AG04450 (cell line): ENCODE measurements at places on chromosomes 6 and 20. TPM values are rescaled to one million over a fixed set of nuclear protein-coding genes. Genes with fewer than 3 reads are reported as not detected.

Gene IER3
- polyA plus RNA-seq: 85.2 and 98.7 TPM in 2 replicates

DNA sequence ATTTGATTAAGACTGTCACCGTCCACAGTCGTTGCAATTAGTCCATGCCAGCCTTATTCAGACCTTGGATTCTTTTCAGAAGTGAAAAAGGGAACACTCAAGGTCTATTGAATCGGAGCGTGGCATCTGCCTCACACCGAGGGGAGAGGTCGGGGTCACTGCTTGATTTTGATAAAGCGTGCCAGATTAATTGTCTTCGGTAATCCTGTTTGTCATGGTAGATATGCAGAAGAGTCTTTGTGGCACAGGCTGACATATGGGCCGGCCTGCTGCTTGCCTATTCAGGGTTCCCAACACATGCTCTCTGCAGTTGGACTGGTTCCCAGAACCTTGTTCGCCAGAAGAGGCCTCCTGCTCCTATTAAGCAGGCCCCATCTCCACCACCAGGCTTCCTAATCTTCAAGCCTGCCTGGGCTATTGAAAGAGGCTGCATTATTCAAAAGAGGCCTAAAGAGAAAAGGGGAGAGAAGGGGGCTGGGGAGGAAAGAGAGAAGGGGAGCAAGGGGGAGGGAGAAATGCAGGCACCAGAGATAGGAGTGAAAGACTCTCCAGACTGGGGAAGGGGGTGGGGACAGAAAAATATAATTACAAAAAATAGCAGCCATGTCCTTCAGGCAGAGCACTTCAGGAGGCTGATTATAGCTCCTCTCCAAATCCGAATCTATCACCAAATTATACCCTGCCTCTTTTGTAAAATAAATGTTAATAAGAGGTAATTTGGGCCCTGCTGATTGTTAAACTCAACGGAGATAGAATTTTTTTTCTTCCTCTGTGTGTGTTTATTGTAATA is 611.3 kb downstream of the HDGFL1 start:
- DNase-seq: peak; percentile 74

Gene TAF4
- polyA plus RNA-seq: 2.6 and 2.7 TPM in 2 replicates

DNA sequence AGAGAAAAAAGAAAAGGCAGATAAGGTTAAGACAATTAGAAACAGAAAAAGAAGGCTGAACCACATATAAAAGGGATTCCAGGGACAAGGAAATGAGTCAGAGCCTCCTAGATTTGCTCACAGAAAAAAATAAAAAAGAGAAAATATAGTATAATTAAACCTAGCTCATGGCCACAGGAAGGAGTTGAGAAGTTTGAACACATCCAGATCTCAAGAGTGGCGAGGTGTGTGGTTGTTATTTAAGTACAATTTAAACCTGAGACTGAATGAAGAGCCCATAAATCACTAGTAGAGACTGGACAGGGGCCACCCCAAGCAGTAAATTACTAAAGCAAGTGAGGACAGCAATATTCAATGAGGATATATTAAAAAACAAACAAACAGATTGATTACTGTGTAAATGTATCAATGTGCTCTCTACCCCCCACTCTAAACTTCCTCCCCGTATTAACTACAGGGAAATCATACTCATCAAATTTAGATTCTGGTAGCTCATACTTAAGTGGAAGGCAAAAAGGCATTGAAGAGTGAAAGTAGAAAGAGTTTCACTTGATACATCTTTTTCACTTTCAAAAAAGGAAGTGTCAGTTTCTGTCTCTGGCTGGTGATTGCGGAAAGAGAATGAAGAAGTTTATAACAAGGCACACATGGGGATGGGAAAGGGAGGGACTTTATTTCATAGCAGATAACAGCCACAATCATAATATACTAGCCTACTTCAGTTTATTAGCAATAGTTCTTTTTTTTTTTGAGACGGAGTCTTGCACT is 49.3 kb upstream of the SCAF8 start:
- DNase-seq: no peak

DNA sequence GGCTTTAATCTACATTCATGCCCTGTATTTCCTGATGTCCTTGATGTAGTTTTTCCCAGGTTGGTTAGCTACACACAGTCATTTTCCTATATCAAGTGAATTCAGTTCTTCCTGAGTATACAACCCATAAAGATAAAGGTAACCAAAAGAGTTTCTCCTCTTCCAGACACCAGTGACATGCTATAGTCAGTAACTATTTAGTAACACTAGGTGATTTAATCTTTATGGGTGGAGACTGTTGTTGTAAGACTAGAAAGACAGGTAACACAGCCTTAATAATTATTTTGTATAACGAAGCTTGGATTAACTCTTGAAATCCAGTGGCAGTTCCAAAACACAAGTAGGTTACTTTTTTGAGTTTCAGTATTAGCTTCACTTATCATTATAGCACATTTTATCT is 17.6 kb downstream of the MCUR1 start:
- DNase-seq: no peak

GRCh38 chr20:58129721-58130151 is 98.7 kb downstream of the ANKRD60 start:
- DNase-seq: no peak

Gene GRM4
- not detected in 2 replicates for polyA plus RNA-seq

- DNase-seq: no peak
These were observed 9.5 kb downstream of the SENP6 start for GRCh38 chr6:75611011-75611701.

Gene OR12D3
- polyA plus RNA-seq: not detected in 2 replicates

Gene LAMA4
- polyA plus RNA-seq: 231 and 246 TPM in 2 replicates

DNA sequence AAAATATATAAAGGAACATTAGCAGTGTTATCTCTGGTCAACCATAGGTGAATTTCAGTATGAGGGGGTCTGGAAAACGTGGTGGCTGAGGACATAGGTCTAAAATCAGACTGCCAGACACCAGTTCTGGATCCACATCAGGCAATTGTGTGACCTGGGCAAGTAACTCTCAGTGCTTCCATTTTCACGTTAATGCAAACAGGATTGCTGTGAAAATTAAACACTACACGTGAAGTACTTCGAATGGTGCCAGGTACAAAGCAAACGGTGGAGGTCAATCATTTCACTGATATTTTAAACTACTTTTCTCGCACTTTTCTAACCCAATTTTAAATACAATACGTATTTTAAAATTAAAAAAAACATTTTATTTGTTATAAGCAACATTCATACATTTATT is 315.7 kb downstream of the TRDN start:
- DNase-seq: no peak

GRCh38 chr6:158367816-158368215 is 55.6 kb downstream of the TULP4 start:
- DNase-seq: no peak

GRCh38 chr6:107941627-107942026 is 16.4 kb downstream of the SEC63 start:
- DNase-seq: no peak

- no peak for DNase-seq
These were observed 47.0 kb upstream of the CST5 start for GRCh38 chr20:23926526-23926880.

DNA sequence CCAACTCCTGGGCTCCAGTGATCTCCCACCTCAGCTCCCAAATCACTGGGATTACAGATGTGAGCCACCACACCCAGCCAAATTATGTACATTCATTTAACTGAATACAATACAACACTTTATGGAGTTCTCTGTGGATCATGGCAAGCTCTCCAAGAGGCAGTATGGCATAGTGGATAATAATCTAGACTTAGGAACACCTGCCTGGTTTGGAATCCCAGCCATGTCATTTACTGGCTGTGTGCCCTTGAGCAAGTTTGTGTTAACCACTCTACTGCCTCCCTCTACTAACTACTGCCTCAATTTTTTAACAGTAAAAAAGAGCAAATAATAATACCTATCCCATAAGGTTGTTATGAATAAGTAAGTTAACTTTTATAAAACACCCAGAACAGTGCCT is 1.9 kb upstream of the ETV7 start:
- no peak for DNase-seq

Gene IL17F
- not detected in 2 replicates for polyA plus RNA-seq

DNA sequence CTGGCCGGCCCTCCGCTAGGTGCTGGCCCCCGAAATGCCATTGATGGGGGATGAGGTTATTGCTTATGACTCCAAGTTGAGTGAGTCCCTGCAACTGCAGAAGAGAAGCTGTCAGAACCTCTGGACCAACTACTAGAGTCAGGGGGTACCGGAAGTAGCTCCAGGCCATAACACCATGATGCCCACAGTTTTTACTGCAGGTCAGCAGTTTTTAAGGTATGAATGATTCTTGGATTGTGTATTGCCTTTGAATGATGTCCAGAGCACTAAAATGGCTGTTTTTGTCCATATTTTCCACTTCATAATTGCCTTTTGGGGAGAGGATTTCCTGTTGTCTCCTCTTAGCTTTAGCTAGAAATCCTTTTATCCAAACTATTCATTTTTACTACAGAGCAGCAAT is 148.4 kb downstream of the PDE10A start:
- DNase-seq: no peak

Gene PRR18
- not detected in 2 replicates for polyA plus RNA-seq

GRCh38 chr6:113776998-113777397 is 80.1 kb upstream of the MARCKS start:
- DNase-seq: no peak

Gene DPPA5
- polyA plus RNA-seq: not detected in 2 replicates

GRCh38 chr6:108737594-108738546 is 110.4 kb upstream of the ARMC2 start:
- peak; percentile 82 for DNase-seq

GRCh38 chr20:35660122-35660937 is 4.4 kb downstream of the CPNE1 start:
- no peak for DNase-seq

Gene DTNBP1
- 15.2 and 18.5 TPM in 2 replicates for polyA plus RNA-seq

DNA sequence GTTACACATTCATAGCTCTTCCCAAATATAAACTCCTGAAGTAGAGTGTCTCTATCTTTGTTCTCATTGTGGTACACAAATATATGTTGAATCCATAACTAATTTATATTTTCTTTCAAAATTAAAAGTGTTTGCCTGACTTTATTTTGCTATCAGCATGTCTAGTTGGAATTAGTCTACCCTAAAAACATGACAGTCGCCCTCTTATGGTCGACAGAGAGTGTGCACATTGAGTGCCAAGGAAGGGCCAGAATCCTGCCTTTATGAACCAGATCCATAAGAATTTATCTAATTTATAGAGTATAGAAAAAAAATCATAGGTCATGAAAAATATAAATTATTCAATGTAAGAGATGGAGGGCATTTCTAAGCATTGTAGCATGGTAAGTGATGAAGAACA is 12.3 kb upstream of the DEFB112 start:
- no peak for DNase-seq

GRCh38 chr6:14280006-14280510 is 162.5 kb downstream of the CD83 start:
- DNase-seq: no peak

DNA sequence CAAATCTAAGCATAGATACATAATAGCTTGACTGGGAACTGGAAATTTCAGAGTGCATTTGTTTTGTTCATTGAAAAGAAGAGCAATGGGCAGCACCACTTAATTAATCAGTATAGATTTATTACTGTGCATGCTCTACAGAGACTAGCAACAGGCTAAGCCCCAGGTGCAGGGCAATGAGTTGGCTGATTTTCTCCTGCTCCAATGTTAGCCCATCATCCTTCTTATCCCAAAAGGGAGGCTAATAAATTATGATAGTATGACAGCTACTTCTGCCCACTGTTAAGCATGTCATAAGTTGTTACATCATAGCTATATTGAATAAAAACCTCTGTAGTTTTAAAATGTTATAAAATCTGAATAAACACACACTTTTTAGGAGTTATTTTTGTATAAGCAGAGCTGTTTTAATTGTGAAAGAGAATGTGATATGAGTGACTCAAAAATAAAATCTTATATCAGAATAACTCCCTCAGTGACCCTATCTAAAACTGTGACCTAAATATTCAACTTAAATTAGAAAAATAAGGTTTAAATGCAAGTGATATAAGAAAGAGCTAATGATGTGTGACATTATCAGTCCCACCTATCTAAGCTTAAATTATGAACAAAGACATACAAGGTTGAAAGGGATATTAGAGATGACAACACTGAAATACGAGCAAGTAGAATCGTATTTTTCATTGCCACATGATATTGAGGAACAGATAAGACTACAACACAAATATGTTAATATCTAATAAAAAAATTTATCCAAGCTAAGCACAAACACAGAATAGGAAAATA is 967.3 kb upstream of the ADGRB3 start:
- no peak for DNase-seq

- no peak for DNase-seq
These were observed 3.9 kb upstream of the DSE start for GRCh38 chr6:116366740-116367275.

Gene CST4
- polyA plus RNA-seq: not detected in 2 replicates

DNA sequence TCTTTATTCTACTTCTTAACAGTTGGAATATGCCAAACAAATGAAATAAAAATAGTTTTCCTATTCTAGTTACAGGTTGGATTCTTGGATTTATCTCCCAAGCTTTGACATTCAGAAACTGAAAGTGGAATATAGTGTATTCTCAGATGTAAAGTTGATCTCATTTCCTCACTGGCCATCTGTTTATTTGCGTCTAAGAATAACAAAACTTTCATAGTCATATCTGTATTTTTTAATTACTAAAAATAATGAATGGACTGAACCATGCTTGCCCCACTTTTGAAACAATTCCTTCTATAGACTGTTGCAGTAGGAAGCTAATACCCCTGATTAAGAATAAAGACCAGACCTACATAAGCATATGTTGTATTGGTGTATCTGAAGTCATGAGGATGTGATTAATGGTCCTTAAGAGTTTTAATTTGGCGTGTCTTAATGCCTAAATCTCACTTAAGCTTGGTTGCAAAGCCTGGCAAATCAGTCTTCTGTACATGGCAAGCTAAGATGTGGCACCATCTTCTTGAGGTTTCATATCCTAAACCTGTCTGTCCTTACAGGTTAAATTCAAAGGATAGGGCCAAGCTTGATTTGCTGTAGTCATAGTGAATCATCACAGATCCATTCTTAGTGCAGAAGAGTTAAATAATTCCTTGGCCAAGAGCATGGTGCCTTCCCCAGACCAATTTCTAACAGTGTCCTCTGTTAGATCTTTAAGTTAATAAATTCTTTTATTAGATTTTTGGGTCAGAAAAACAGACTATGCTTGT is 58.9 kb downstream of the FOXO3 start:
- DNase-seq: no peak

DNA sequence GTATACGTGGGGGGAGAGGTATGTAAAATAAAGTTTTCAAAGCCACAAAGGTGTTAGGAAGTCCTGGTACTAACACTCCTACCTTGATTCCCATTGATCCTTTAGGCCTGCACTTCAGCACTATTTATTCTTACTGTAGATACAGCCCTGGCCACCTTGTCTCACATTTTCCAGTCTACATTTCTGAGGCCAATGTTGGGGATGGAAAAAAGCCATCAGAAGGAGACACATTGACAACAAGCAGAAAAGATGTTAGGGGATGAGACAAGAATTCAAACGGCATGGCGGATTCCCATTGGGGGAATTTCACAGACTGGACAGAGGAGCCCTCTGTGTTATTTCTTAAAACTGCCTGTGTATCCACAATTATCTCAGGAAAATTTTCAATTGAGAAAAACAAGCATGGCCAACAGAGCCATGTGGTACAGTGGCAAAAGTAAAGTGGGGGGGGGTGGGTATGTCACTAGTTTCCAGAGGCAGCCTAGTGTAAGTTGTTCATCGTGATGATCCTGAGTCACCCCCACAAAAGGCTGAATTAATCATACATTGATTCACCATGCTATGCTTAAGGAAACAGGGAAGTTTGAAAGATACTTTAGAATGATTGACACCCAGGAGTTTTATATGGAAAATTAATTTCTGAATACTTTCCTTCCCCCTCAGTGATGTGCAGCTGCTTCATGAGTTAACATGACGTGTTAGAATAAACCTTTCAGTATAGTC is 40.5 kb downstream of the RREB1 start:
- no peak for DNase-seq
